BE2C (cell line): ENCODE measurements at places on chromosomes 7 and 10.

- no peak for DNase-seq
Measured at GRCh38 chr7:19869979-19870378, 96.6 kb upstream of the TMEM196 start.

GRCh38 chr7:159328096-159328495 is 183.4 kb upstream of the VIPR2 start:
- DNase-seq = no peak

DNA sequence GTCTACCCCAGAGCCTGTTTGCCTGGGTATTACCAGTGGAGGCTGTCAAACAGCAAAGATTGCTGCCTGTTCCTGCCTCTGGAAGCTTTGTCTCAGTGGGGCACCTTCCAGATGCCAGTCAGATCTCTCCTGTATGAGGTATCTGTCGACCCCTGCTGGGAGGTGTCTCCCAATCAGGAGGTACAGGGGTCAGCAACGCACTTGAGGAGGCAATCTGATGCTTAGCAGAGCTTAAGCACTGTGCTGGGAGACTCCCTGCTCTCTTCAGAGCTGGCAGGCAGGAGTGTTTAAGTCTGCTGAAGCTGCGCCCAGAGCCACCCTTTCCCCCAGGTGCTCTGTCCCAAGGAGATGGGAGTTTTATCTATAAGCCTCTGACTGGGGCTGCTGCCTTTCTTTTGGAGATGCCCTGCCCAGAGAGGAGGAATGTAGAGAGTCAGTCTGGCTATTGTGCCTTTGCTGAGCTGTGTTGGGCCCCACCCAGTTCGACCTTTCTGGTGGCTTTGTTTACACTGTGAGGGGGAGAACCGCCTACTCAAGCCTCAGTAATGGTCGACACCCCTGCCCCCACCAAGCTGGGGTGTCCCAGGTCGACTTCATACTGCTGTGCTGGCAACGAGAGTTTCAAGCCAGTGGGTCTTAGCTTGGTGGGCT is 62.2 kb downstream of the PPP1R9A start:
- no peak for DNase-seq

DNA sequence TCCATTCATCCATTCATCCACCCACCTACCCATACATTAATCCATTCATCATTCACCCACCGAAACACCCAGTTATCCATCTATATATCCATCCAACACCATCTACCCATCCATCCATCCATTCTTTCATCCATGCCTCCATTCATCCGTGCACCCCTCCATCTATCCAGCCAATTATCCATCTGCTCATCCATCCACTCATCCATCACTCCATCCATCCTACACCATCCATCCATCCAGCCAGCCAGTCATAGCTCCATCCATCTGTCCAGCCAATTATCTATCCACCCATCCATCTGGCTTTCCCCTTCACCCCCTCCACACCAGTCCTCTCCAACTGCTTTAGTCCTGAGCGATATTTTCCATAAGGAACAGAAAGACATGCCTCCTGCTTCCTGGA is 7.5 kb upstream of the CXCL12 start:
- DNase-seq = no peak

- peak; percentile 48 for DNase-seq
Measured at GRCh38 chr7:138097064-138097741, 20.9 kb downstream of the AKR1D1 start.

DNA sequence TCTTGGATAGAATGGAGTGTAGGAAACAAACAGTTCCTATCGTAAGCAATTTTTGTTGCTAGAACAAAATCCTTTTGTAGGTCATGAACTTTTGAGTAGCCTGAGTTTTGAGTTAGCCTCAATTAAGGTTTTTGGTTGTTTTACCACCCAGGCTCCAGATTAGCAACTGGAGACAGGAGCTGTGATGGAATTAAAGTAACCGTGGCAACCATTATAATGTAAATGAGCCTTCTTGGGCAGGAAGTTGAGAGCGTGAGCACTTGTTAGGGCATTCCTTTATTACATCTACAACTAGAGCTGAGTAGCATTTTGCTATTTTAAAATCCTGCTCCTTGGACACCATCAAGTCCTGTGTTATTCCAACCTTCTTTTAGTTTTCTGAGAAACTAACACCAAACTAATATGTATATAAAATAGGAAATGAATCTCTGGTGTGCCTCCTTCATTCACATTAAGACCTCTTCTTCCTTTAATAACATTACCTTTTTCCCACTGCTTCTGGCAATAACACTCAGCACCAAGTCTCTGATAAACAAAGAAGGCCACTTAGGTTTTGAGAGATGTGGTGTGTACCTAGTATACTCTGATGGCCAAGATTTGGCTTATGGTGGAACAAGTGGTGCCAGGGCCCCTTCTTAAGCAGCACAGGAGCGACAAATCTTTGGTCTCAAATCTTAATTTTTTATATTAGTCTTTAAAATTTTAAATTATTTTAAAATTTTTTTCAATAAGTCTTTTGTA is 34.0 kb downstream of the AHCYL2 start:
- no peak for DNase-seq

- peak; percentile 80 for DNase-seq
Measured at GRCh38 chr10:86376852-86377796, 10.5 kb upstream of the GRID1 start.

- DNase-seq = no peak
Measured at GRCh38 chr7:116041615-116042014, 11.1 kb upstream of the TFEC start.

DNA sequence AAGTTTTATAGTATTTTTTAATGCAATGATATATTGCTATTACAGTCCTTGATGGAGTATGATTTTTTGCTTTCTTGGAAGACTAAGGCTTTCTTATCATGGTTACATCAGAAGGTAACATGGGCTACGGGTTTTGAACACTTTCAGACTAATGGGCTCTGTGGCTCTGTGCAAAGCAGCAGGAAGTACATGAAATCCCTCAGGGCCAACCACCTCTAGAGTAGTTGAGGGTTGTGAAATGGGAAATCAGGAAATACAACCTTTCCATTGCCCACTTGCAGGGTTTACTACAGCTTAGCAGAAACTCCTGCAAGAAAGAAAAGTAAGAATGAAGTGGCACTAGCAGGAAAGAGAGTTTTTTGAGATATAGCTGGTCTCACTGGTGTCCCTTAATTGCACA is 853.5 kb downstream of the KCNMA1 start:
- no peak for DNase-seq

GRCh38 chr7:72403458-72404076 is 8.6 kb downstream of the CALN1 start:
- DNase-seq = no peak

GRCh38 chr10:86553639-86554038 is 32.0 kb upstream of the WAPL start:
- no peak for DNase-seq

GRCh38 chr10:31707093-31708039 is 221.3 kb downstream of the ARHGAP12 start:
- DNase-seq = no peak
